ENCODE measurements at places on chromosomes 4 and X.

GRCh38 chr4:71253545-71253944 is 85.3 kb upstream of the SLC4A4 start:
- DNase-seq = no peak

- DNase-seq = peak; percentile 54
Measured at GRCh38 chr4:2931512-2932301, 31.5 kb downstream of the NOP14 start.

- no peak for DNase-seq
Measured at GRCh38 chrX:134933248-134933647, 57.5 kb upstream of the SMIM10 start.

DNA sequence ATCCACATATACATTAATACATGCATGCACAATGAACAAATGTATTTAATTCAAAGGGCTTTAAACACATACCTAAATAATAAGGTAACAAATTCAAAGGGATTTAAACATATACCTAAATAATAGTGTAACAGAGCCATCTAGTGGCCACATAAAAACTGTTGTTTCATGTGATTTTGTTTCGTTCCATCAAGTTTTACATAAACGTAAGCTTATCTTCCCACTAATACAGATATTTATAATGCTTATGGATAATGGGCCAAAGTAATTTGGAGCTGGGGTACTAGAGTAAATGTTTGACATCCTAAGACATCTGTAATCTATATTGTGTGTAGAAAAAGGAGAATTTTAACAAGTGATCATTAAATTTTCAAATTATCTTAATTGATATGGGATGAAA is 82.3 kb downstream of the PRSS12 start:
- DNase-seq = no peak

DNA sequence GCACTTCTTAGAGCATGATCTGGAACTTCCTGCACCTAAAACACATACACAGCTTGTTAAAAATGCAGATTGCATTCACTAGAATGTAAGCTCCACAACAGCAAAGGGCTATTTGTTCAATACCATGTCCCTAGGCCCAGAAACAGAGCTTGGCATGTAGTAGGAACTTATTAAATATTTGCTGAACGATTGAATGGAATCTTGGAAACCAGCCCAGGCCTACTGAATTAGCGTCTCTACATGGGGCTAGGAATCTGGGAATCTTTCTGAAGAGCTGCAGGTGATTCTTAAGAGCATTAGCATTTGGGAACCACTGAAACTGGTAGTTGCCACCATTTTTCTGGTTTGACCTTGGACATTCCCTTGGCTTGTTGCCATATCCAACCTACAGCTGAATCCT is 234.1 kb downstream of the STIM2 start:
- DNase-seq = no peak

- DNase-seq = no peak
Measured at GRCh38 chrX:149284616-149285015, 220.5 kb downstream of the IDS start.

DNA sequence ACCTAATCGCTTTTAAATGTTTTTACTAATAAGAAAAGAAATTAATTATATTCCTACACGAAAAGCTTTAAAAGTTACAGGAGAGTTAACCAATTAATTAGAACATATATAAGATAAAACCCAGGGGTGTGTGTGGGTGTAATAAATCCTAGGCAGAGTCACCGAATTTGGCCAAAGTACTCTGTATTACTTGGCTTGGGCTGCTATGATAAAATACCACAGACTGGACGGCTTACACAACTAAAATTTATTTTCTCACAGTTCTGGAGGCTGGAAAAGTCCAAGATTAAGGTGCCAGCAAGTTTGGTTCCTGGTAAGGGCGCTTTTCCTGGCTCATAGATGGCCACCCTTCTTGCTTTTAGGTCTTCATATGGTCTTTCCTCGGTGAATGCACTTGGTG is 10.4 kb downstream of the AWAT1 start:
- DNase-seq = no peak

- DNase-seq = no peak
Measured at GRCh38 chrX:134753718-134754008, 95.4 kb upstream of the PLAC1 start.

DNA sequence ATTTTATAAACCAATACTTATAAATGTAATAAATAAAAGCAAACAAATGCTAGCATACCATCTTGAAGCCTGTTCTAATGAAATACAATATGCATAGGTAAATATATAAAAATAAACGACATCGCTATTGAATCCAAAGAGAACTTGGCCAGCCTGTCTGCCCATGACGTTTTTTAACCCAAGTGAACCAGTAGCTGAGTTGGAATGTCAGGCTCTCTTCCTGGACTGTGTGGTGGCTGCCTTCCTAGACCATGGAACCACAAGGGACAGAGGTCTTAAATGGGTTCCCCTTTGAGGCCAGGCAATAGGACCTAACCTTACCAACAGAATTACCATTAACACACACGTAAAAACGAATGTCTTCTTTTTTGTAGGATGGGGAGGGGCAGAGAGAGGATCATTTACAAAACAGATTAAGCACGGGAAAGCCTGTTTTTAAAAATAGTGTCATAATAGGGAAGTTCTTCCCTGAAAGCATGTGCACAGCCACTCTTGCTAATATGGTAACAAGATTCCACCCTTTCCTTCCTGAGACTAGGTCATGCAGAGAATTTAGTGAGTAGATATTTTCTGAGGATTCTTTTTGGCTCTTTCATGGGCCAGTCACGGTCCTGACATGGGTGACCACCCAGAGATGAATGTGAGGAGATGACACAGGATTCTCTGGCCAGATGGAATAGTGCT is 69.4 kb upstream of the ACSL1 start:
- DNase-seq = no peak

GRCh38 chr4:152973629-152974467 is 37.7 kb downstream of the FHDC1 start:
- DNase-seq = no peak

- no peak for DNase-seq
Measured at GRCh38 chr4:24666316-24666715, 82.0 kb upstream of the DHX15 start.

DNA sequence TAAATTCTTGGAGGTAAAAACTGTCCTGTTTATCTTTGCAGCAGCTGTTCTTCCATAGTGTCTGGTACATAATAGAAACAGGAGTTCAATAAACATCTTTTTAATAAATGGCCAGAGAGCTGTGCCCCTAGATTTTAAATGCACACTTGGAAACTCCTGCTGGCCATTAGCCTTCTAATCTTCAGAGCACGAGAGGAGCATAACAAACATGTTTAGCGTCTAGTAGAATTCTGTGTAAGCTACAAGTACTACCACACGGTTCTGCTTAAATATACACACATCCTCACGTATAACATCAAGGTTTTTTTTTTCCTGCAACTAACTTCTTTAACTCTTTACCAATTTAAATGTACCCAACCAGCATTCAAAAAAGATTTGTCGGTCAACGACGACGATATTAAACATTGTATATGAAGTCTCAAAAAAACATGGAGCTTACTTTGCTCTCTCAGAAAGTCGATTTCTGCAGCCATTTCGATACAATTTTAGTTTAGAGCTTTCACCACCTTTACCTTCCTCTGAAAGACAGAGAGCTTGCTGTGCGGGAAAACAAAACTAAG is 628 bp downstream of the SCLT1 start:
- DNase-seq = no peak

DNA sequence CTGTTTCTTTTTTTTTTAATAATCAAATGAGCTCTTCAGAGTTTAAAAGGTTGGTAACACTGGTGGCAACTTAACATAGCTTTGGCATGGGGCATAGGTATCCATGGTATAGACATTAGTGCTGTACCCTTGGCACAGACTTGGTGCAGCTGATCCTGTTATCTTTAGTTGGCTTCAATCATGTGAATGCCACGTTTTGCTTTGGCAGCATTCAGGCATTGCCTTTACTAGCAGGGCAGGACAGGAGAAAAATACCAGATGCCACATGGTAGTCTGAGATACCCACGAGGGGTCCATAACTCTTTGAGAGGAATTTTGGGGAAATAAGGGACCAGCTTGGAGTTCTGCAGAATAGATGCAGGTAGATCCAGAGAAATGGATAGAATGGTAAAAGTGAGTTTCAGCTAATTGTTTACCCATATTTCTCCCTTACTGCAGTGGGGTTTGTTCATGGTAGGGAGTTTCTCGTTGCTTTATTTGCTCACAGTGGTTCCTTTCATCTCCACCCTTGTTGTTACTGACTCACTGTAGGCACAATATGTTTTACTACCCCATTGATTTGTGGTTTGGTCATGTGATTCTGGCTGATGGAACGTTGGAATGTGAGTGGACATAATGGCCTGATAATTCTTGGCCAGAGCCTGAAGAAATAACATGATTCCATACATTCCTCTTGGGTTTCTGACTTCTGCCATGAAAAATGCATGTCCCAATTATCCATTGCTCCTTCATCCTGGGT is 342.7 kb downstream of the GLUD2 start:
- DNase-seq = no peak
